CD4-positive, alpha-beta T cell treated with Interleukin-4 for 1 hour (primary cell): ENCODE measurements at places on chromosomes 12 and 14.
A peak's percentile ranks its signal among the peaks of the same experiment; 100 is the strongest.

- DNase-seq, result no peak
Measured at GRCh38 chr14:30131581-30132097, 204.0 kb upstream of the PRKD1 start.

GRCh38 chr14:90602088-90602687 lies 205.4 kb downstream of the CALM1 start:
- no peak for DNase-seq

GRCh38 chr14:56137849-56138248 lies 19.6 kb downstream of the PELI2 start:
- DNase-seq, result no peak

DNA sequence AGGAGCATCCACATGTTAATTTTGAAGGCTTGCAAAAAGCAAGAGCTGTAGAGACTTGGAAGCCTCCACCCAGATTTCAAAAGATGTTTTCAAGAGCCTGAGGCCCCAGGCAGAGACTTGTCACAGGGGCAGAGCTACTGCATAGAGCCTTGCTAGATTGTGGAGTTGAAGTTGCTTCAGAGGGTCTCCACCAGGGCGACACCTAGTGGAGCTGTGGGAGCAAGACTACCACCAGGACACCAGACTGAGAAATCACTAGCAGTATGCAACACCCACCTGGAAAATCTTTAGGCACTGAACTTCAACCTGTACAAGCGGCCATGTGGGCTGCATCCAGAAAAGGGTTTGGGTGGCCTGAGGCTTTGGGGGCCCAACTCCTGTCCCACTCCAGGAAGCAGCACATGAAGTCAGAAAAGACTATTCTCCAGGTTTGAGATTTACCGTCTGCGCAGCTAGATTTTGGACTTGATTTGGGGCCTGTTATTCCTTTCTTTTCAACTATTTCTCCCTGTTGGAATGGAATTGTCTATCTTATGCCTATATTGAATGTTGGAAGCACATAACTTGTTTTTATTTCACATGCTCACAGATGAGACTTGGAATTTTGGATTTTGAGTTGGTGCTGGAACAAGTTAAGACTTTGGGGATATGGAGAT lies 508.6 kb downstream of the FLRT2 start:
- peak; percentile 25 for DNase-seq

DNA sequence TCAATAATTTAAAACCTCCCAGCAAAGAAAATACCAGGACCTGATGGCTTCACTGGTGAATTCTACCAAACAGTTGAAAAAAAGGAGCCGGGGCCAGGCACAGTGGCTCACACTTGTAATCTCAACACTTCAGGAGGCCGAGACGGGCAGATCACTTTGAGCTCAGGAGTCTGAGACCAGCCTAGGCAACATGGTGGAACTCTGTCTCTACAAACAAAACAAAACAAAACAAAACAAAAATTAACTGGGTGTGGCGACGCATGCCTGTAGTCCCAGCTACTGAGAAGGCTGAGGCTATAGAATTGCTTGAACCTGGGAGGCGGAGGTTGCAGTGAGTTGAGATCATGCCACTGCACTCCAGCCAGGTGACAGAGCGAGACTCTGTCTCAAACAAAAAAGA lies 13.7 kb upstream of the TROAP start:
- no peak for DNase-seq

GRCh38 chr14:99682809-99683618 lies 1.1 kb upstream of the CYP46A1 start:
- peak; percentile 75 for DNase-seq

DNA sequence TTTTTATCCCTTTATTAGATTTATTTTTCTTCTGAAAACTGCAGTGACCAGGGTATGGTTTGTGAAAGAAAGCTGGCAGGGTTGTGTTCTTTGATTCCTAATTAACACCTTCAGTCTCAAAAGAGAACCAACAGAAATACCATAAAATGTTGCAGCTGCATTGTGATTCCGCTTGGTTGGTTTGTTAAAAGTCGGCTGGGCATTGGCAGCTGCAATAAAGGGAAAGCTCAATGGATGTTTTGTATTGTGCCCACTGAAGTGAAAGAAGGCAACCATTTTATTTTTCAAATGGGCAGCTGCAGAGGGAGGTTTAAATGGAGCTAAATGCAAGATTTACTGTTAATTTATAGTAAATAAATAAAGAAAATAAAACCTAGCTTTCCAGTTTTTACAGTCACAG lies 16.7 kb downstream of the LGR5 start:
- DNase-seq, result no peak

- DNase-seq, result no peak
Measured at GRCh38 chr14:36134038-36134437, 42.5 kb downstream of the PTCSC3 start.

- DNase-seq, result no peak
Measured at GRCh38 chr14:81085596-81085995, 130.2 kb downstream of the TSHR start.

- no peak for DNase-seq
Measured at GRCh38 chr12:851913-852312, 97.6 kb downstream of the RAD52 start.

GRCh38 chr12:123787466-123787865 lies 25.4 kb downstream of the DNAH10 start:
- no peak for DNase-seq

GRCh38 chr14:53719536-53719935 lies 237.1 kb downstream of the BMP4 start:
- no peak for DNase-seq

DNA sequence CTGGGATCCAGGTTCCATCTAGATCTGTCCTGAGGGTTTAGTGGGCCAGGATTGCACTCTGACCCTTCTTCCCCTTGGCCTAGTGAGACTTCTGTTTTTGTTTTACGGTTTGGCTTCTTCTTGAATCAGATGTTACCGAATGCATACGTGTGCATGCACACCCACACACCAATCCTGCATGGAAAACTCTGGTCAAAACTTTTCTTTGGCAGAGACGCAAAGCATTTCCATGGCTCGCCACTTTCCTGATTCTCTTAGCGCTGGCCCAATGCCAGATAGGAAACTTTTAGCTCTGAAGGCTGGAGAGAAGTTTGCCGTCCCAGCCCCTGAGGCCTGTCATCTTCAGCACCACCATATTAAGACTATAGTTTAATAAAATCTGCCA lies 67.4 kb upstream of the ACTN1 start:
- DNase-seq, result no peak

- DNase-seq, result no peak
Measured at GRCh38 chr14:56862836-56863235, 52.6 kb upstream of the OTX2 start.

DNA sequence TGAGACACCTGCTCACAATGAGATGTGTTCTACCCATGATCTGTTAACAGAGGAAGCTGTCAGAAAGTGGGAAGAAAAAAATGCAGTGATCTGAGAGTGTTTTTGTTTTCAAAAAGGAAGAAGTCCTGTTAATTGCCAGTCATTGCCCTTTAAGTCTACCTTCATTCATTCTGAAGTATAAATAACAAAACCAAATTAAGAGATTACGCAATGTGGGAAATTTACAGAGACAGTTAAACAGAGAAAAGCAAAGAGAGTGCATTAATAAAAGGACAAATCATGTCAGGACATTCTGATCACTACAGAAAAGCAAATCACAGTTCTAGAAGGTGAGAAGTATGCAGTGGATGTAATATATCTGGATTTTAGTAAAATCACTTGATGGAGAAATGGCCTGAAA lies 154.2 kb downstream of the NRXN3 start:
- no peak for DNase-seq

DNA sequence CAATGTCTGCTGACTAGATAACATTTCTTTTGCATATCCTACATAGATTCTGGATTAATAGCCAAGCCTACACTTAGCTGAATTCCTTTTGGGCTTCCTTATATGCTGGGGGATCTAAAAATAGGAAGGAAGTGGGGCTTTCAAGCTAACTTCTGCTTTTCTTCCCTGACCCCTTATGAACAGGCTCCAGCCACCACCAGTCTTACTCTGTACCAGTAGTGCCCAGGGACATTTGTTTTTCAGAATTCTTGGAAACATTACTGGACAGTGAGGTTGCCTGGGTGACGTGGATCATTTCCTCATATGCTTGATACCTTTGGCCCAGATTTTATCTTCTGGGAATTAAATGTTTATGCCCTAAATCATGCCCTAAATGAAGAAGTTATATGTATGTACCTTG lies 55.9 kb upstream of the SRRM4 start:
- DNase-seq, result no peak

- DNase-seq, result peak; percentile 19
Measured at GRCh38 chr12:110704750-110705149, 15.8 kb upstream of the HVCN1 start.

DNA sequence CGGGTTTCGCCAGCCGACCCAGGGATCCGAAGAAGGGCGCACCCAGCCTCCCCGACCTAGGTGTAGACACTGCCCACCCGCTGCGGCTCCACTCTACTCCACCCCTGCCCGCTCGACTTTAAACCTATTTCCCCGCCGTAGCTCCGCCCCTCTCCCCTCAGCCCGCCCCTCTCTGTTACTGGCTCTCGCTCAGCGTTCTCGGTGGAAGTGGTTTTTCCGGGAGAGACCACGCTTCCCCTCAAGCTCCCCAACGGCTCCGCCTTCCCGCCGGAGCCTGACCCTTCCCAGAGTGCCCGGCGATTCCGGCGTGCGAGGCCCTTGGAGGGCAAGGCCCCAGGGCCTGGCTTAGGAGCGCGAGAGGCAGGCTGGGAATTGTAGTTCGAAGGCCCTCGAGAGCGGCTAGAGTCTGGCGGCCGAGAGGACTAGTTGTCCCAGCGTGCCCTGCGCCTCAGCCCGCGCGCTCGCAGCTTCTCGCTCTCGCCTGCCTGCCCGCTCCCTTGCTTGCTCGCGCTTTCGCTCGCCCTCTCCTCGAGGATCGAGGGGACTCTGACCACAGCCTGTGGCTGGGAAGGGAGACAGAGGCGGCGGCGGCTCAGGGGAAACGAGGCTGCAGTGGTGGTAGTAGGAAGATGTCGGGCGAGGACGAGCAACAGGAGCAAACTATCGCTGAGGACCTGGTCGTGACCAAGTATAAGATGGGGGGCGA lies at the start of gene PA2G4:
Gene PA2G4, plus strand, starts transcription at position 451 of the 706 bp plus-strand sequence. Its CDS starts 179 bp downstream, at position 630.
- DNase-seq, result peak; percentile 98

DNA sequence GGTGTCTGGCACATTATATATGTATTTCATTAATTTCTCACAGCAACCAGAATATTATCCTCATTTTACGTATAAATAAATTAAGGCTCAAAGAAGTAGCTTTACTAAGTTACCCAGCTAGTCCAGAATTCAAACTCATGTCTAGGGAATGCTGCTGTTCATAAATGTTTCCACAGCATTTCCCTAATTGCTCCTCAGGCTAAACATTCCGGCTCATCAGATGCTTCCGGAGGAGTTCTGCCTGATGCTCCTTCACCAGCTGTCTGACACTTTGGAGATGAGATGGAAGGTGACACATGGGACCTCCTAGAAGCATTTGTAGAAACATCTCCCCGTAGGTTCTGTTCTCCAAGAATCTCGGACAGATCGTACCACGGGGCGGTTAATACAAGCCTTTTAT lies 12.1 kb downstream of the KRT85 start:
- no peak for DNase-seq

- DNase-seq, result no peak
Measured at GRCh38 chr12:59734371-59734770, 138.5 kb downstream of the SLC16A7 start.

GRCh38 chr12:49627752-49628360 lies 4.5 kb downstream of the PRPF40B start:
- DNase-seq, result no peak

GRCh38 chr12:69916544-69917235 lies 91.7 kb downstream of the MYRFL start:
- no peak for DNase-seq

- no peak for DNase-seq
Measured at GRCh38 chr12:57377103-57377840, 53.6 kb downstream of the R3HDM2 start.

- DNase-seq, result no peak
Measured at GRCh38 chr12:13277293-13277692, 80.8 kb downstream of the EMP1 start.

DNA sequence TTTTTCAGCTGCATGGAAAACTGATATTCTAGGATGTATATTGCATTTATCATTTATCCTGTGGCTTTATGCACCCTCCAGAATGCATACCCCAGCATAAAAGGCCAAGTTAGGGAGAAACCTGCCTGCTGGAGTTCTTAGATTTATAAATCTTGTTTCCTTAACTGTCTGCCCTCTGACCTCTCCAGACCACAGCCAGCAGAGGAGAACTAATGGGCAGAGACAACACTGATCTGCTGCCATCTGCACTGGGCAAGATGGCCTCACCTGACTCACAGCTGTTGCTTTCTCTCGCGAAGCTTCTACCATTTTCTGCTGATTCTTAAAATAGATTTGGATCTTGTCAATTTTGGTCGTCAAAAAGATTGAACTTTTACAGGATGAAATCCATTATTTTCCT lies 65.8 kb downstream of the PPP2R5C start:
- no peak for DNase-seq

DNA sequence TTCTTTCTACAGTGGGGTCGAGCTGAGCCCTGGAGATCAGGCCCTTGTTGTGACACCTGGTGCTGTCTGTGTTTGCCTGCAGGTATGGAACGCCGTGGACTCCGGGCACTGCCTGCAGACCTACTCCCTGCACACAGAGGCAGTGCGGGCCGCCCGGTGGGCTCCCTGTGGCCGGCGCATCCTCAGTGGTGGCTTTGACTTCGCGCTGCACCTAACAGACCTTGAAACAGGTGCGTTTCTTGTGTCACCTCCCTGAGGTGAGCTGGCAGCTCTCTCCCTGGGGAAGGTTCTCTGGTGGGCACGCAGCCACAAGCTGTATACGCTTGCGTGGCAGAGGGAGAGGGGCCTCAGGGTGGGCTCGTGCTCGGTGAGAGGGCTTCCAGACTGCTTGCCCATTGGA lies 119.3 kb downstream of the BEGAIN start:
- no peak for DNase-seq

DNA sequence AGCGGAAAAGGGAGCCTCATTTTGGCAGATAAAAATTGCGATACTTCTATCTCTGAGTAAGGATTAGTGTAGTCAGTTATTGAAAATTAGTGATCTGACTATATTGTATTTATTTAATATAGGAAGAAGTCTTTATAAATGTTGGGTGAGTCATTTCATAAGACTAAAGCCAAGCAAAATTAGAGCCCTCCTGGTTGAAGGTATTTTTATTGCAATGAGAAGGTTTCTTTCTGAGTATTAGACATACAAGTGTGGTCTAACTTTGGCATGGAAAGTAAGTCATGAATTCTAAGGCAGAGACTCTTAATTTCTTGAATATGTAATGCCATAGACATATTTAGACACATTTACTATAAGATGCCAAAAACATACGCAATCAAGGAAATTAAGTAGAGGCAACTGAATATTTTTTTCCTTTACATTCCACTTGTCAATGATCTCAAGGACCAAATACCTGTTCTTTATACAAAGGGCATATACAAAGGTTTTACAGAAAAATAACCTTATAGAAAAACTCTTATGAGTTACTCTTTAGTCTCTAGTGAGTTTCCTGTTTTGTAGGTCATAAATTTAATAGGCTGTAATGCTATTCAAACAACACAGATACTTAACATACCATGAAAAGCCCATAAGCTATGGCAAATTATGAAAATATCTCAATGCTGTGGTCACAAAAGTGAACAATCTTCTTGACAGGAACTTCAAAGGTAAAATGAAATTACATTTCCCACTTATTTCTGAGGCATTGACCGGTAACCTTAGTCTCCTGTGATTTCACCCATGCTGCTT lies 156.6 kb upstream of the BTG1 start:
- no peak for DNase-seq

GRCh38 chr12:132186208-132186856 lies 42.1 kb downstream of the NOC4L start:
- no peak for DNase-seq
